ENCODE measurements at places on chromosomes 16 and 17. TPM values are rescaled to one million over a fixed set of nuclear protein-coding genes. Genes with fewer than 3 reads are reported as not detected.

The PTX4 gene
- total RNA-seq: 0.20 TPM

GRCh38 chr17:14505606-14506005 lies 204.7 kb downstream of the HS3ST3B1 start:
- H3K27ac ChIP-seq: no peak overlapping the region
- no peak for DNase-seq
- no peaks in the 10 kb centered on the region for H3K27me3 ChIP-seq
- H3K4me1 ChIP-seq: no peaks in the 10 kb centered on the region

DNA sequence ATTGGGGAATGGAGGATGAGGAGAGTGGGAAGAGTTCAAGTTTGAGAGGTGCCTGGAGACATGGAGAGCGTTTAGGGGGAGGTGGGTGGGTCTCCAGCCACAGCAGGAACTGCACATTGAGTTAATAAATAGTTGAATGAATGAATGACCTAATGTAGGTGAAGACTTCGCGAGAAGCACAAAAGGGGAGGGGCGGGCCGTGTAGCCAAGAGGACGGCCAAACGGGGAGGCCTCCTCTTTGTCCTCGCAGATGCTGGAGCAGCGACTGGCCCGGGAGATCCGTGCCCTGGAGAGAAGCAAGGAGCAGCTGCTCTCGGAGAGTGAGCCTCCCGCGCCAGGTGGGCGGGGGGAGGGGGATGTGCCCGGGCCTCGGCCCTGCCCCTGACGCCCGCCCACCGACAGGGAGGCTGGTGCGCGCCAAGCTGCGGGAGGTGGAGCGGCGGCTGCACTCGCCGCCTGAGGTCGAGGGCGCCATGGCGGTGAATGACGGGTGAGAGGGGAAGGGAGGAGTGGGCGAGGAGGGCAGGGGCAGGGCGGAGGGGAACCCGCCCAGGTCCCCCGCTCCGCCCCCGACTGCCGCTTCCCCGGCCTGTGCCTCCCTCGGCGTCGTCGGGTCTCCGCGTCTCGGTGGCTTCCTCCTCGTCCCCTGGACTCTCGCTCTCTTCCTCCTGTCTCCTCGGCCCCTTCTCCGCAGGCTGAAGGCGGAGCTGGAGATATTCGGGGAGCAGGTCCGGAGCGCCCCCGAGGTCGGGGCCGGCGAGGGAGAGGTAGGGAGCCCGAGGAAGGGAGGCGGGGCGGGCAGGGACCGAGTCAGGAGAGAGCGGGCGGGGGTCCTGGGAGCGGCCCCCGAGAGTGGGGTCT lies 12.9 kb downstream of the SYCE1L start:
- peaks cover 3% of the 10 kb centered on the region for H3K4me1 ChIP-seq
- H3K4me3 ChIP-seq: peak overlapping the region; percentile 74
- H3K36me3 ChIP-seq: peaks cover 4% of the 10 kb centered on the region
- no peaks in the 10 kb centered on the region for H3K27me3 ChIP-seq
- no peak overlapping the region for H3K27ac ChIP-seq
- peak; percentile 94 for DNase-seq

DNA sequence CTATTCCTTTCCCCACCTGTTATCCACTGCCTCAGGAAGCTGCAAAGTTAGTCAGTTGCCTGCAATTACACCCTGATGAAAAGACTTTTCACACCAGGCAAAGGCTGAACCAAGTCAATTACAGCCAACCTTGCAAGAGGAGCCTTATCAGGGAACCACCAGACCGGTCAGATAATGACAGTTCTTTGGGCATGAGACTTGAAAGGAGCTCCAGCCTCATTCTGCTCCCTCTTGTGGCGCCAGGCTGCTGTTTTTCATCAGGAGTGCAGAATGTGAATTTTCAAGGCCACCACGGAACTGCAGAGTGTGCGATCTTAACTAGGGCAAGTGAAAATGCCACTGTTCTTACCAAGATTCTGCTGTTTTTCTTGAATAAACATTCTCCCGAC lies 22.5 kb downstream of the DNAI2 start:
- no peaks in the 10 kb centered on the region for H3K27me3 ChIP-seq
- no peak overlapping the region for H3K27ac ChIP-seq
- H3K36me3 ChIP-seq: no peaks in the 10 kb centered on the region
- no peak overlapping the region for H3K4me3 ChIP-seq
- peak; percentile 76 for DNase-seq

DNA sequence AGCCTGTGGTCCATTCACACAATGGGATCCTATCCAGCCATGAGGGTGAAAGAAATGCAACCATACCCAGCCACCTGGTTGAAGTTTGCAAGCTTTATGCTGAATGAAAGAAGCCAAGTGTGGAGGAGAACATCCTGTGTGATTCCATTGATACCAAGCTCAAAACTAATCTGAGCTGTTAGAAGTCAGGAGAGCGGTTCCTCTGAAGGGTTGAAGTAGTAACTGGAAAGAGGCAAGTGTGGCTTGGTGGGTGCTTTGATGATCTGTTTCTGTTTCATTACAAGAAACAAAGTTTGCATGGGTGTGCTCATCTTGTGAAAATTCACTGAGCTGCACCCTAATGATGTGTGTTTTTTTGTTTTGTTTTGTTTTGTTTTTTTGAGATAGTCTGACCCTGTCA lies 99.4 kb downstream of the SALL1 start:
- no peak for DNase-seq
- H3K4me1 ChIP-seq: no peaks in the 10 kb centered on the region
- no peak overlapping the region for H3K4me3 ChIP-seq
- H3K27ac ChIP-seq: no peak overlapping the region

DNA sequence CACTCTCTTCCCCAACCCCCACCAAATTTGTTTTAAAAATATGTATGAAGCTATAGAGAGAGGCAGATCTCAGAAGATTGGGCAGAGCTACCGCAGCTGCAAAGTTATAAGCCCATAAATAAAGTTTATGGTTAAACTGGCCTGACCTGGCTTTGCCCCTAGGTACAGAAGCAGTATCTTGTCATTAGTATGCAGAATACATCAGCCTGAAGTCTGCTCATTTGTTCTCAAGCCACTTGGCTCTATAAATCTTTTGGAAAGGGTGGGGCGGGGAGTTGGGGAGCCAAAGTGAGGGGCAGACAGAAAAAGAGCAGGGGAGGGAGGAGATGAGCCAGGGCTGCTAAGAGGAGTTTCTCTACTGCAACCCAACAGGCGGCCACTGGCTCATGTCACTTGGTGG lies 113.2 kb downstream of the SOX9 start:
- no peaks in the 10 kb centered on the region for H3K36me3 ChIP-seq
- peaks cover 6% of the 10 kb centered on the region for H3K4me1 ChIP-seq
- DNase-seq: no peak
- no peak overlapping the region for H3K27ac ChIP-seq
- H3K4me3 ChIP-seq: no peak overlapping the region

DNA sequence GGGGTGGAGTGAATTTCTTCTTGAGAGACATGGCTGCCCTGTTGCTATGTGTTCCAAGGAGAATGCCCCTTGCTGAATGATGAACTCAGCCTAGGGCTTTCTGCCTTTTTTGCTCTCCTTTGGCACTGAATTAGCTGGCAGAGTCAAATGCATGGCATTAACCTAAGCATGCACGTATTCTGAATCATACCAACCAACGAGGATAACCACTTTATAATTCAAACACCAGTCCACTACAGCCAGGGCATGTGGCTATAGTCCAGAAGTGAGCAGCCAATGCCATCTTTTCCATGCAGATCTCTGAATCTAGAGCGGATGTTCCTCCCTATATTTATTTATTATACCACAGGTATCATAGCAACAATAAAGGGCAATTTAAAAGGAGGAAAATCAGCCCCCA lies 15.7 kb downstream of the TMIGD1 start:
- H3K36me3 ChIP-seq: no peaks in the 10 kb centered on the region
- no peaks in the 10 kb centered on the region for H3K27me3 ChIP-seq
- no peak for DNase-seq
- no peak overlapping the region for H3K27ac ChIP-seq
- no peak overlapping the region for H3K4me3 ChIP-seq
- no peaks in the 10 kb centered on the region for H3K4me1 ChIP-seq

- H3K27me3 ChIP-seq: no peaks in the 10 kb centered on the region
- DNase-seq: no peak
- no peaks in the 10 kb centered on the region for H3K4me1 ChIP-seq
- peaks cover 63% of the 10 kb centered on the region for H3K36me3 ChIP-seq
These were observed 28.7 kb downstream of the ACSF3 start for GRCh38 chr16:89122322-89122851.

GRCh38 chr17:82013772-82014321 lies 8.8 kb downstream of the CENPX start:
- no peaks in the 10 kb centered on the region for H3K4me1 ChIP-seq
- H3K36me3 ChIP-seq: peaks cover 3% of the 10 kb centered on the region
- no peak overlapping the region for H3K27ac ChIP-seq
- no peak for DNase-seq
- H3K27me3 ChIP-seq: no peaks in the 10 kb centered on the region

DNA sequence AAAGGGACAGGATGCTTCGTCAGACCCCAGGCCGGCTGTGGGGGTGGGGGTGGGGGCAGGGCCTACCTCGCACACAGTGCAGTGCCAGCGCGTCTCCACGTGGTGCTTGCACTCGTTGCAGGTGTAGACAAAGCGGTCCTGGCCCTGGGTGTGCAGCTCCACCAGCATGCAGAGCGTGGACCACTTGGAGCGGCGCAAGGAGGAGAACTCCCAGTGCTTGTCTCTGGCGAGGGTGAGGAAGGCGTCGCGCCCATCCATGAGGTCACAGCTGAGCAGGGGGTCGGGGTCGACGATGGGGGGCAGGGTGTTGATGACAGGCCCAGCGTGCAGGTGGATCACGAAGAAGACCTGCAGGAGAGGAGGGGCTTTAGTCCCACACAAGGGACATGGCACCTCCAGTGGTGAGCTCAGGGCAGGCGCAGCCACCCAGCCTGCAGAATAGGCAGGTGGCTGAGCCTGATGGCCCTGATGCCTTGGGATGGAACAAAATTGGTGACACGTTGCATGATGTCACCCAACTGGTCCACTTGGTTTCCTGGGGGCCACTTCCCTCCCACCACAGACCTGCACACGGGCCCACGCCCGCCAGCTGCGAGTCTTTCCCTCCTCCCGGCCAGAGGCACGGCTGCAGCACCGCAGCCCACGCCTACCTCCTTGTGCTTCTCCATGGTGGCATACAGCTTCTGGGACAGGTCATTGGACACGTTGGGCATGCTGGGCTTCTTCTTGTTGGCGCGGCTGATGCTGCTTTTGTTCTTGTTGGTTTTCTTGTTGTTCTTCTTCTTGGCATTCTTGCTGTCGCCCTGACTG lies 14.0 kb upstream of the TRAP1 start:
- no peak overlapping the region for H3K27ac ChIP-seq
- DNase-seq: no peak
- peaks cover 84% of the 10 kb centered on the region for H3K36me3 ChIP-seq
- no peaks in the 10 kb centered on the region for H3K27me3 ChIP-seq

- peaks cover 86% of the 10 kb centered on the region for H3K27me3 ChIP-seq
- H3K4me1 ChIP-seq: no peaks in the 10 kb centered on the region
- DNase-seq: peak; percentile 81
- H3K4me3 ChIP-seq: peak overlapping the region; percentile 91
These were observed 787 bp downstream of the LHX1 start for GRCh38 chr17:36937959-36938565.

DNA sequence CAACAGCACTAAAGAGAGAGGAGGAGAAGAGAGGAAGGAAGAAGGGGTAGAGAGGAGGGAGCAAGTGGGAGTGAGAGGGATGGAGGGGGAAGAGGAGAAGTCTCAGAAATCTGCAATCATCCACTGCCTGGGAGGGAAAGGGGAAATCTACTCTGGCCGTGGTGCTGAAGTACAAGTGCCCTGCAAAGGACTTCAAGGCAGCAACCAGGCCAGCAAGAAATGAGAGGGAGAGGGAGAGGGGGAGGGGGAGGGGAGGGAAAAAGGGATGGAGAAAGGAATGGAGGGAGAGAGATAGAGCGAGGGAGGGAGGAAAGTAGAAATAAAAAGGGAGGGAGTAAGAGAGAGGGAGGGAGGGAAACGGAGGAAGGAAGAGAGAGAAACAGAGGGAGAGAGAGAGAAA lies 130.8 kb upstream of the EEF2KMT start:
- DNase-seq: peak; percentile 65
- H3K4me3 ChIP-seq: no peak overlapping the region
- H3K36me3 ChIP-seq: peaks cover 3% of the 10 kb centered on the region

GRCh38 chr17:29073045-29073444 lies 30.1 kb downstream of the PIPOX start:
- no peaks in the 10 kb centered on the region for H3K27me3 ChIP-seq
- no peak for DNase-seq
- H3K27ac ChIP-seq: no peak overlapping the region
